Natural killer cell (primary cell): ENCODE measurements at places on chromosomes 5 and 9.

GRCh38 chr5:51188001-51188591, 195.2 kb upstream of the ISL1 start:
- no peak for DNase-seq

DNA sequence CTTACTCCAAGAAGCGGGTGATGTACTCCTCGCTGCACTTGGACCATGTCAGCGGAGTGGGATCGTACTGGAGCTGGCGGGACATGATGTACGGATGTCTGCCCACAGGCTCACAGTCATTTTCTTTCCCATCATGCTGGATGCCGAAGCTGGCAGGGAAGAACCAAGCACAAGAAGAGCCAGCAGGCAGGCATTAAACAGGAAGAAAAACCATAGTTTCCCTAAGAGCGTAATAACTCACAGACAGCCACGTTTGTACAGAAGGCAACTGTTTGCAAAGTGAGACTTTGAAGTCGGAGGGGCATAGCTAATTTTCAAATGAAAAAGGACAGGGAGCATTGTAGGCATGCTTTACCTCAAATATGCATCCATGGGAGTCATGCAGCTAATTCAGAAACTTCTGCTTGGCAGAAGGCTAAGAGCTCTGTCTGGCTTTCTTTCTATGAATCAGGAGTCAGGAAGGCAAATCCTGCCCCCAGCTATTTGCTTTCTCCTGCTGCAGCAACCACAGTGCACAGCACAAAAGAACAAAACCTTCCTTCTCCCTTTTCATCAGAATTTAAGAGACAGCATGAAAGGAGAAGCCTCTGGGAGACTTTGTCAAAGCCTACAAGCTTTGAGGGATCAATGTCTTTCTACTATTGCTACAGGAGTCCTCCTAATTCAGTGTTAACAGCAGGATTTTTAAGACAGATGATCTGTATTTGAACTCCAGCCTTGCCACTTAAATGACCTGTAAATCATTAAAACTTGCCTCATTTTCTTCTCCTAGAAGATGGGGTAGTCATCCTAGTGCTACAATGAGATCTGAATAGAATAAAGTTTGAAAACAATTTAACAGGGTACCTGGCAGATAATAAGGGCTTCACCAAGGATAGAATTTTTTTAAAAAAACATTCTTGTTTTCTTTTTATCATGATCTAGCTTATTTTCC, 209.1 kb downstream of the TARS1 start:
- no peak for DNase-seq

GRCh38 chr5:116674881-116675625, 100.4 kb upstream of the SEMA6A start:
- DNase-seq: no peak

GRCh38 chr5:74556631-74557595, 83.6 kb downstream of the ENC1 start:
- no peak for DNase-seq

GRCh38 chr5:156178117-156178516, 148.8 kb upstream of the SGCD start:
- no peak for DNase-seq

- no peak for DNase-seq
These were observed 41.6 kb downstream of the RAB14 start for GRCh38 chr9:121160025-121160424.

GRCh38 chr5:749101-749670, 35.3 kb downstream of the ZDHHC11B start:
- DNase-seq: no peak

- DNase-seq: no peak
These were observed 57.4 kb upstream of the ANKRD55 start for GRCh38 chr5:56290378-56291078.
